Vagina (tissue), 2 donors: ENCODE measurements at places on chromosomes 4 and X.

DNA sequence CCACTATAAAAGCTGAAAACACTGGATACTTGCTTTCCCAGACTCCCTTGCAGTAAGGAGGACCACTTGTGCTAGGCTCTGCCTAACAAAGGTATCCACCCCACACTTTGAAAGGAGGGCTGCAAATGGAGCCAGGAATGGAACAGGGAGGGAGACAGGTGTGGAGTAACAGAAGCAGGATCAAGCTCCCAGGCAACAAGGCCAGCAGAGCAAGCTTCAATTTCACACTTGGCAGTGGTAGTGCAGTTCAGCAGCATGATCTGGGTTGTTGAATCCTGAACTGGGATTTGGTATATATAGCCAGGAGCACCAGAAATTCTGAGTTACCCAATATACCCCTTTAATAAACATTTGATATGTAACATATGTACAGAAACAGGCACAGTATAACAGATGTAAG, 9.8 kb downstream of the LAMP2 start:
- no peak for DNase-seq

DNA sequence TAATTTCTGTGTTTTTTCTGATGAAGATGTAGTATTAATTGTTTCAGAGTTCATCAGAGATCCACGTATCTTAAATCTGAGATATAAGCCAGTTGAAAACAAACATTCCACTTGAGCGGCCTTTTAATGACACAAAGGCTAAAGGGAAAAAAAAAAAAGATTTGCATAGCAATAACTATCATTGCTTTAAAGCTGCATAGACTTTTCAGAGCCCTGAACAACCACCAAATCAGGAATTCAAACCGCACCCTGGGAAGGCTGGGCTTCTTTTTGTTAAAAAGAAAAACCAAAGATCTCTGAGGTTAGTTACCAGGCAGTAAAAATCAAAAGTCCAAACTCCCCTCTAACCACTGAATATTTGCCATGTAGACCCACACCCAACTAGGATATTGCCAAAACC, 206.0 kb downstream of the HHIP start:
- no peak for DNase-seq

DNA sequence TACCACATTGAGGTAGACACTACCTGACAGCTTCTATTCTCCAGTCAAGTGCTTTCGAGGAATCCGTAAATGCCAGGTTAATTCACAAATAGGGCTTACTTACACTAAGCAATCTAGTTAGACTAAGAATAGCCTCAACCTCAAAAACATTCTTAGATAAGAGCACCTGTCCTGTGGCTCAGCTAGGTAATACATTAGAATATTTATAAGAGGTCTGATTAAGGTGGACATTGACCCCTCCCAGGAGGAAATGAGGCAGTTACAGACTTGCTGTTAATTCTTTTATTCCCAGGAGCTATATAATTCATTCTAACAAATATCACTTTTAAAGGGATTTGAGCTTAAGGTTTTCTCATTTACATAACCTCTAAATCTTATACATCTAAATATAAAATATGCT, 758.1 kb downstream of the GRID2 start:
- no peak for DNase-seq

GRCh38 chr4:77432717-77433417, 172.8 kb upstream of the CXCL13 start:
- no peak for DNase-seq

DNA sequence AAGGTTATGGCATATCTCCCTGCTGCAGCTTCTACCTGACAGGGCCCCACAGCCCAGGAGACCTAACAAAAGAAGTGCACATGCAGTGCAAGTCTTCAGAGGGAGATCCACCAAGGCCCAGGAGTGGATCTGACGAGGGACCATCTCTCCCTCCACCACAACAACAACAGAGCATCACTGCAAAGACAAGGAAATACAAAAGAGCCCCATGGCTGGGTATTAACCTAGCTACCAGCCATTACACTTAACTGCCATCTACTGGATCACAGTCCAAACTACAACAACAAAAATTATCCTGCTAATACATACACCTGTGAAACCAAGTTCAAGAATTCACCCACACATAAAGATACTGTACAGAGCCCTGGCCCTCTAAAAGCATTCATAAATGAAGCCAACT, 280.2 kb upstream of the SLC7A11 start:
- no peak for DNase-seq

- DNase-seq: no peak
Measured at GRCh38 chrX:108217876-108218275, 126.3 kb downstream of the ATG4A start.

DNA sequence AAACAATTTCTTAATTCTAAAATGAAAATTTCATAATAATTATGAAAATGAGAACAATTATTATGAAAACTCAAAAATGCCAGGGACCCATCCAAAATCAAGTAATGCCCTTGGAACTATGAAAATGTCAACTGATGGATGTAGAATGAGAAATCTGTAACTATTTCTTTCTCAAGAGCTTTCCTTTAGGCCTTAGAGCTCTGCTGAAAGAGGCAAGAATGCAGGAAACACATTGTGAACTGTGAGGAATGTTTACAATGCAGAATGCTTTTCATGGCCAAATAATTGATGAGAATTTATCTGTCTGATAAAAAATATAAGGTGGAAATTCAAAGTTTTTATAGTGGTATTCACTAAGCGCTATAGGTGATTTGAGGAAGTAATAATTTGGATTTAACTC, 207.1 kb upstream of the PCDH18 start:
- no peak for DNase-seq

DNA sequence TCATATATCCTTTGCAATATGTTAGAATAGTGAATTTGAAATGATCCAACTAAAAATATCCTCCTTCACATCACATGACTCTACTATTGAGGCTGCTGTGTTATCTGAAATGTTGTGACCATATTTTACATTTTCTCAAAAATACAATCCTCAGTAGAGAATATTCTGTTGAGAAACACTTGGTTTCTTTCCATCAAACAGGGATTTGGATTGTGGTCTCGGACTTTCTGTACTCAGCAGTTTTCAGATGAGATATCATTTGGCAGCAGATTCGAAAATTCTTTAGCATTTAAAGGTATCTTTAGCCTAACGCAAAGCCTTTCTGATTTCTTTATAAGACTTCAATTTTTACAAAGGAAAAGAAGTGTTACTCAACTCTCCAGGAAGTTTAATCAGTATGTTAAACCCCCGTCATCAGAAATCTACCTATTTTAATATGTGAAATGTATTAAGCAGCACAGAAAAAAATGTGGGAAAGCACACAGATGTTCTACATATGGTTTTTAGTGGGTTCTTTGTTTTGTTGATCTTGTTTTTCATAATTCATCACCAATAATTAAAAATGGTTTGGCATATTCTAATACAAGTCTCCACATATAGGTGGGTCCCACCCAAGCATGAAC, 55.4 kb upstream of the ANXA3 start:
- no peak for DNase-seq

- DNase-seq: no peak
Measured at GRCh38 chr4:288891-289290, 16.4 kb downstream of the ZNF732 start.

- peak; percentile 44 for DNase-seq
Measured at GRCh38 chr4:17688011-17688441, 73.6 kb downstream of the MED28 start.

DNA sequence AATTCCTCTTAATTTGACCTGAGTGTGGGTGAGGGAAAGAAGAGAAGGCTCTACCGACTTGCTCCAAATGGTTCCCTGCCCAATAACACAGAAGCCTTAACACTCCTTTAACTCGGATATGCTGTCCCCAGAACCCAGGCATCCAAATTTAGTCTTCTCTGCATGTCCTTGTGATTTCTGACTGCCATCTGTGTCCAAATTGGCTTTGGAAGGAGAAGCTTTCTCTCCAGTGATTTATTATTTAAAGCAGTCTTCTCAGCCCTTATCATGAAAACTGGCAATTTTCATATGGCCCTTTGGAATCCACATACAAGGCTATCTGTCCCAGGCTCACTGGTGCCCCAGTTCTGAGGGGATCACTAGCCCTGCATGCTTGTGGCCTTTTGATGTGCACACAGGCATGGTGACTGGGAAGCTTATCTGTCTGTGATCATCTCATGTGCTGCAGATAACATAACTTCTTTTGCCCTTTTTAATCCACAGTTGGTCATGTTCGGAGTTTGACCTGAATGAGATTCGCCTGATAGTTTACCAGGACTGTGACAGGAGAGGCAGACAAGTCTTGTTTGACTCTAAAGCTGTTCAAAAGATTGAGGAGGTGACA, 56.7 kb downstream of the FNIP2 start:
- no peak for DNase-seq

- no peak for DNase-seq
Measured at GRCh38 chr4:99657798-99658197, at the start of gene C4orf54. TSS of gene C4orf54 (minus strand) at chr4:99657828. CDS start at chr4:99654648, 3,180 bp downstream.

- DNase-seq: no peak
Measured at GRCh38 chrX:115413246-115413878, 123.8 kb downstream of the LUZP4 start.

- no peak for DNase-seq
Measured at GRCh38 chr4:24686866-24687692, 102.7 kb upstream of the DHX15 start.

- DNase-seq: no peak
Measured at GRCh38 chr4:76203541-76203940, 10.1 kb downstream of the SCARB2 start.

- no peak for DNase-seq
Measured at GRCh38 chr4:73018595-73018994, 50.9 kb downstream of the COX18 start.

- no peak for DNase-seq
Measured at GRCh38 chr4:101075536-101075935, 271.8 kb downstream of the PPP3CA start.

- DNase-seq: no peak
Measured at GRCh38 chrX:132173647-132174046, 45.6 kb downstream of the RAP2C start.

GRCh38 chr4:72109959-72110497, 78.2 kb downstream of the NPFFR2 start:
- DNase-seq: no peak

DNA sequence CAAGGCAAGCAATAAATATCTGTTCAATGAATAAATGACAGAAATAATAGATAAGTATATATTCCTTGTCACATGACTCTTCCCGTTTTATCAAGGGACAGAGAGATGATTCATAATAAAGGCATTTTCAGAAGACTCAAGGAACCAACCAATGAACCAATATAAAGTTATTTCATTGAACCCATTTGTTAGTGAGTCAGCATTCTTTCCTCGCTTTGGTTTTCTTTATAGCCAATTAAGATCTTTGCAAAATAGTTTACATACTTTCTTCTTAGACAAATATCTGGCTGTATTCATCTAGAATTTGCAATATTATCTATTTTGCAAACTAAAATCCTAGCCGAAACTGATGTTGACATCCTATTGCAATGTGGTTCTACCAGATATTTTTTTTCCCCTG, 269.4 kb downstream of the IL15 start:
- DNase-seq: no peak

DNA sequence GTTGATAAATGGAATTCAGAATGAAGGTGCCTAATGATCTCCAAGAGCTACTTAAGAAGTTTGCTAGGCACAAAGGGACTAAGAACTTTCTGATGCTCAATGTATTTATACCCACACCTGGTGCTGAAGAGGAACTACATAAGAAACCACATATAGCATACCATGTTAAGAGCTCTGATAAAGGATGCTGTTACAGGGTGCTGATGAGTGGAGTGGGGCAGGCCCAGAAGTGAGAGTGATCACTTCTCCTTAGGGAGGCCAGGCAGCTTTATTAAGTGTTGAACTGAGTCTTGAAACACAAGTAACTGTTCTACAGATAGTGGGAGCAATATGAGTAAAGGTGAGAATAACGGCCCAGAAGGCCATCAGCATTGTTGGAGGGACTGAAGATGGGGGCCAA, 68.3 kb upstream of the CHRDL1 start:
- DNase-seq: no peak

- DNase-seq: no peak
Measured at GRCh38 chrX:50152456-50152855, 48.4 kb downstream of the AKAP4 start.

DNA sequence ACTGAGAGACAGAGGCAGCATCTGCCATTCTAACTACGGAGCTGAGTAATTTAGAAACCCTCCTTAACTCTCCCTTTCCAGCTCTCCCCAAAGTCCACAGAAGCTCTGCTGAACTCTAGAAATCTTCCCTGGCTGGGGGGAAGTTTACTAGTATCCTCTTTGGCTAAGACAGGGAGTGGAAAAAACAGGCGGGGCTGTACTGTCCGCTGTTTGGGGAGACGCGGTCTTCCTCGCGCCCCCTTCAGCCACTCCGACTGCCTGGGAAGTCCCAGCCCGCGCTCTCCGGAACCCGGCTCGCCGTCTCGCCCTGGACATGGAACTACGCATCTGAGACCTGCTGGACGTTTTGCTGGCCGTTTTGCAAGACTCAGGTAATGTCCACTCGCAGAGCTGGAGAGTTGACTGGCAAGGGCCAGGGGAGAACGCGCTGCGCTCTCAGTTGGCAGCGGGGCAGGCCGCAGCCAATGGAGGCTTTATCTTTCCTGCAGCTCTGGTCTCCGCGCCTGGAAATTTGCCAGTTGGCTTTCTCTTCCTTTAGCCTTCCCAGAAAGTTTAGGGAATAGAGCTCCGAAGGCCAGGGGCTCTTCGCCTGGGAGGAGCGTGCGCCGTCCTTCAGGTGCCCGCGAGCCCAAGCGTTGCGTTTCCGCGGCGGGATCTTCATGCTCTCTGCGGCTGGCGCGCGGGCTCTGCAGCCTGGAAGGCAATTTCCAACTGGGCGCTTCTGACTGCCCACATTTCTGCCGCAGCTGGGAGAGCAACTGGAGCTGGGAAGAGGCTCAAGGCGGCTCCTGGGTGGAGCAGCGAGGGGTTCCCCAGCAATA, 892 bp downstream of the IL1RAPL2 start:
- DNase-seq: no peak

GRCh38 chrX:9919632-9920172, 47.5 kb upstream of the CLDN34 start:
- no peak for DNase-seq

DNA sequence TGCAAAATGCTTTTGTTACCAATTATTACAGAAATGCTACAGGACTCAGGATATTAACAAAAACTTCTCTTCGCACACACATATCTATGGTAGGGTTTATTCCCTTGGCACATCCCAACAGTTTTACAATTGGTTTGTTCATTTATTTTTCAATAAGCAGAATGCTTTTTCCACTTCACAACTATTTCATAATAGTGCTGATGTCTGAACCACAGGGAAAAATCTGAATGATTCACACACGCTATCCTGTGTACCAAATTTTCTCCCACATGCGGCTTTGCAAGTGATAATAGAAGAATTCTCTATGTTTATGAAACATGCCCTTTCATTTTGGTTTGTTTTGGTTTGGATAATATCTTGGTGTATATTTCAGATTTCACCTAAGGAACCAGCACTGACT, 725.7 kb upstream of the TENM3 start:
- no peak for DNase-seq

DNA sequence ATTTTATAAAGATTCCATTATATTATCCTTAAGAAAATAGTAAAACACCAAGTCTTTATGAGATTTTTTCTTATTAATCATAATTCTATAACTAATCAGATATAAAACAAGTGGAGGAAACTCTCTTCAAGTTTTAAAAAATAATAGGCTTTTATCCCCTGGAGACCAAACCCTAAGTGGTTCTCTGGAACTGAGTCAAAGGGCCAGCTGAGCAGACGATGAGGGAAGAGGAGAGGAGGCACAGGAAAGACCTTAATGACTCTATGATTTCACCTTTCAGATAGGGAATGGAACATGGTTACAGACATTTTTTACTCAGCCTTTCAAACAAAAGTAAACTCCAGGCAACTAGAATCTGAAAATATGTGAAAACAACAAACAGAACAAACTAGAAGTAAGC, 201.8 kb downstream of the SLC39A8 start:
- no peak for DNase-seq
